ENCODE measurements at places on chromosomes 6 and 20. TPM values are rescaled to one million over a fixed set of nuclear protein-coding genes. Genes with fewer than 3 reads are reported as not detected.

Gene GSTA3
- not detected for polyA plus RNA-seq

Gene MEP1A
- polyA plus RNA-seq: not detected

Gene DDAH2
- 90.2 TPM for polyA plus RNA-seq

Gene ZSCAN23
- 0.13 TPM for polyA plus RNA-seq

Gene GPLD1
- polyA plus RNA-seq: 0.09 TPM
